NCI-H82 (cell line): ENCODE measurements at places on chromosomes 4 and X.

DNA sequence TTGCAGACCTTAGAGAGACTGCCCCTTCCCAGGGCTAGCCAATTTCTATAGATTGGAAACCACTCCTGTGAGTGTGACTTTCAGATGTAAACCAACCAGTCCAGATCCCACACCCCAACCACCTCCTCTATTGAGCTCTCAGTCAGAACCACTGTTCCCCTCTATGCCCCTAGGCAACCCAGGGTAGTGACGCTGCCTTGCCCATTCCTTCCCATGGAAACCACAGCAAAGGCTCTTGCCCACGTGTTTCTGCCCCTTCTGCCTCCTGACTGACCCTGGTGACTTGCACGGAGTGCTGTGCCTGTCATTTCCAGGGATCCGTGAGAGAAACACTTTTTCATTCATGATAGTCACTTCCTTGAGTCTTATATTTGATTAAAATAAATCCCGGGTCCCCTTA is 32.4 kb downstream of the CYTL1 start:
- no peak for DNase-seq

- DNase-seq = peak; percentile 12
These were observed 350.6 kb downstream of the CHIC1 start for GRCh38 chrX:73913580-73913979.

GRCh38 chr4:127575888-127576287 is 56.9 kb upstream of the INTU start:
- no peak for DNase-seq

GRCh38 chr4:123163501-123163900 is 233.1 kb upstream of the SPRY1 start:
- DNase-seq = no peak

DNA sequence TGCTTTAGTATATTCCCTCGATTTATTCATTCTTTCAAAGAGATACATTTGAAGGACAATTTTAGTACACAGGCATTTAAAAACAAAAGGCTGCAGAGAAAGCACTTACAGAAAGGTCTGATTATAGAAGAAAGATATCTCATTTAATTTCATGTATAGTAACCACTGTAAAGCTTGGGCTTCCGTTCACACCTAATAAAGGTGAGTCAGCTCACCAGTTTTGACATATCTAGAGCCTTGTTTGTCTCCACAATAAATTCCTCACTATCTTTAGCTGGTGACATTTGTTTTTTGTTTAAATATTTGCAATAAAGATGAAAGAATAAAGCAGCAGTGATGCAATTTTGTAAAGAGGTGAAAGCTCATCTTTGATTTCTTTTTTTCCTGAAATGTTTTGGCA is 1.1 kb upstream of the EPHA5 start:
- DNase-seq = no peak
